ENCODE measurements at places on chromosomes 12 and 14.
A peak's percentile ranks its signal among the peaks of the same experiment; 100 is the strongest.

DNA sequence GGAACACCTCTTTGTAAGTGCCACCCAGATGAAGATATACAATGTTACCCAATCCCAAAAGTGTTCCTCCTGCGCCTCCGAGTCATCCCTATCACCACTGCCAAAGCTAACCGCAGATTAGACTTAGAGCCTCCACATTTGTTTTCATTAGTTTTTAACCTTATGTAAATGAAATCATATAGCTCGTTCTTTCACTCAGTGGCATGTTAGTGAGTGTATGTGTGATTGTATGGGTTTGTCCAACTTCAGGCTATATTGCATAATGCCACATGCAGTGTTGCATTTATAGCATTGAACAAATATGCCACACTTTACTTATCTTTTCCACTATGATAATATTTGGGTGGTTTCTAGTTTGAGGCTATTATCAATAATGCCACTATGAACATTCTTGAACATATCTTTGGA lies 18.0 kb downstream of the MAP1LC3B2 start:
- no peak for DNase-seq

DNA sequence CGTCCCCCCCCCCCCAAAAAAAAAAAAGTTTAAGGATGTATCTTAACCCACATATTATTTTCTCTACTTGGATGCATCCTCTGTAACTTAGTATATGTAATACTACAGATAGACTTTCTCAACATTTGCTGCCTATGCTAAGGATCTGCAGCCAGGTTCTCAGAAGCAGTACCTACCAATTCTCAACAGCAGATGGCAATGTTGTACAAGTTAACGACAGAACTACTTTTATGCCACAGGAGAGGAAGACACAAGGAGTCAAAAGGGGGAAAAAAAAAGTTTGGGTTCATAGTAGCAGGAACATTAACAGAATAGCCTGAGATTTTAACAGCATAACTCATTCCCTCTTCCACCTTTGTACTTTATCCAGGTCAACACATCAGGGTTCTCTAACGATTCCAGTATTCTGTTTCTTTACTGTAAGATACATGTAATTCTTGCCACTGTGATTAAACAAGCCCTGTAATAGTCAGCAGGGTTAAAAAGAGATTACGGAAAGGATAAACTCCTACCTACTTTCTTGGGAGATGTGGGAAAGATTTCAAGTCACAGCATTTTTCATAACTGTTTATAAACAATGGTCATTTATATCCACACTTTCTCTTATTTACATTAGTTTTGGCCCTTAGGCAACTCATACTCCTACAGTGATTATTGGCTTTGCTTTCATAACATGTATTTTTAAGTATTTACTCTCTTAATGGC lies 5.7 kb upstream of the NEK9 start:
- DNase-seq = peak; percentile 40

GRCh38 chr14:68476212-68477109 lies 316.4 kb downstream of the ZFP36L1 start:
- peak; percentile 75 for DNase-seq

DNA sequence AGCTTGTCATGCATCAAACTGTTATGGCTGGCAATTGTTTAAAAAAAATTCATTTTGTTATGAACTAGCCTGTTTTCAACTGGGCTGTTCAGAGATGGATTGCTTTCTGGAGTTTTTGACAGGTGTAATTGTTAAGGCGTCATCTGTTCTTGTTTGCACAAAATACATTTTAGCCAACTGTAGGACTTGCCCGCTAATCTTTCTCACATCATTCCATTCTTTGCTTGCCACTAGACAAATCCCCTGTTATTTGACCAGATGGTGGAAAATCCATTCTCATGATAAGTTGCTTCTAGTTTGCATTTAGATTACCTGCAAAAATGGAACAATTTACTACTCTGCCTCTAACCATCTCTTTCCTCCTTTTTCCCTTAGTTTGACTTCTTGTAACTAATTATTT lies 114.3 kb downstream of the NPAS3 start:
- no peak for DNase-seq

DNA sequence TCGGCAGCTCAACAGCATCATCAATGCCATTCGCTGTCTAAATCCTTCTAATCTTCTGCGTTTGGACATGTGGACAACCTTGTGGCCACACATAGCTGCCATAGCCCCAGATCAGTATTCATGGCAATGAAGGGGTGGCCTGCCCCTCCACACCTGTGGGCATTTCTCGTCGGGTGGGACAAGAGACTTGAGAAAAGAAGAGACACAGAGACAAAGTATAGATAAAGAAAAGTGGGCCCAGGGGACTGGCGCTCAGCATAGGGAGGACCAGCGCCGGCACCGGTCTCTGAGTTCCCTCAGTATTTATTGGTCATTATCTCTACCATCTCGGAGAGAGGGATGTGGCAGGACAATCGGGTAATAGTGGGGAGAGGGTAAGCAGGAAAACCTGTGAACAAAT lies 42.3 kb downstream of the MAGOHB start:
- DNase-seq = no peak

DNA sequence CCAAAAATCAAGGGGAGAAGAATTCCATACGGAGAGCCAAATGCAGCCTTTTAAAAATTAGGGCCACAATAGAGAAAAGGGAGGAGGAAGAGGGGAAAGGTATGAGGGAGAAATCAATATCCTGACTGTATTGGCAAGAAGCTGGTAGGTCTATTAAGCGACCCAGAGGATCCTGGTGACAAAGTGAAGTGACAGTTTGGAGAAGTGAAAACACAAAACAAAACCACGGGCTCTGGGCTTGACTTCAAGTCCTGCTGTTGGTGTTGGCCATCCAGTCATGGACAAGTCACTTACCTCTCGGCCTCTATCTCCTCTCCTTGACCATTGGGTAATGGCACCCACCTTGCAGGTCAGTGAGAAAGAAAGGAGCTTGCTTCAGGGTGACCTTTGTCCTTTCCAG lies 47.0 kb upstream of the KCNA5 start:
- no peak for DNase-seq

DNA sequence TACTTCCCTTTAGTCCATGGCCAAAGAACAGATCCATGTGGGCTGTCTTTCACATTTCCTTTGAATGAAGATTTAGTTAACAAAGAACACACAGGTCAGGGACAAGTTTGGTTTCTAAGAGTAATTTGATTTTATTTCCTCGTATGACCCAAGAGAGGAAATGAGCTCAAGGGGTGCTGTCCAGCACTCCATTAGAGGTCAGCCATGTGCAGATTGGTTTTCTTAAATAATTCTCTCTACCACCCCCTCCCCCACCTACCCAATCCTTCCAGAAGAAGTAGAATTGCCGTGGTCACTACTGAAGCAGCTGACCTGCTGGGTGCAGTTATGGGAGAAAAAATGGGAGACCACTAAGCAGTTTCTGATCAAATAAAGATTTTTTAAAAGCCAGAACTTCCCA lies 13.9 kb upstream of the OAS1 start:
- no peak for DNase-seq

GRCh38 chr12:124509300-124509675 lies 58.1 kb downstream of the NCOR2 start:
- no peak for DNase-seq

- DNase-seq = no peak
Measured at GRCh38 chr14:105299654-105300541, 903 bp downstream of the BRF1 start.

GRCh38 chr12:12889701-12890100 lies 1.7 kb upstream of the GPRC5A start:
- DNase-seq = no peak

DNA sequence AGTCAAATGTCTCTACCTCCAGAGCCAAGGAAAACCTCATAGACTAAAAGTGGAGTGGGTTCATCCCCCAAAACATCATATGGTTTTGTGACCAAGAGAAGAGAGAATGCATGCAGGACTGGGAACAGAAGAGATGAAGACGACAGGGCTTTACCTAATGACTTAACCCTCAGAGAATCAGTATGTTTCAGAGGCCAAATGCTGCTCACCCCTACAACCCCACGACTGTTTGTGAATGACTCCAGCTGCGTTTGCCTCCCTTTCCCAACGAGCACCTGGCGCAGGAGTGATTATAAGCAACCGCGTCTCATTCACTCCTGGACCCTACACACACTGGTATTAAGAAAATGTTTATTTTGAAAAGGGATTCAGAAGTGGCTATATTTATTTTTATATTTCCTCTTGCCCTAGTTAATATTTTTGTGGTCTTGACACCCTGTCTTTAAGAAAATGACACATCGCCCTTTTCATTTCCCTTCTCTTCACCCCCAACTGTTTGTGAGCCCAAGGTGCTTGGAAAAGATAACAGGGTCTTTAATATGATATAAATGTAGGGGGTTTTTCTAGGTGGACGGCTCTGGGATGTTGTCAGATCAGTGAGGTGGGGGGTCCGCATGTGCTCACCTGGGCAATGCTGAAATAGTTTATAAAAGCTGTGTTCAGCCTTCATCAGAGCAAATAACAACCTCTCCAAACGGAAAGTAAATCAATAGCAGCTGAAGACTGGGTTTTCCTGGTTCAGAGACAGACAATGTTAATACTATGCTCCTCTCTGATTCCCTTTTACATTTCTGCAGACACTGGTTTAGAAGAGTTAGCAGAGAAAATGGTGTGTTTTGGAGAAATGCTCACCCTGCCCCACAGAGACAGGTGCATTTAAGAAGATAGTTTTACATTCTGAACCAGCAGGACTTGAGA lies 77.7 kb downstream of the SLC15A4 start:
- no peak for DNase-seq

DNA sequence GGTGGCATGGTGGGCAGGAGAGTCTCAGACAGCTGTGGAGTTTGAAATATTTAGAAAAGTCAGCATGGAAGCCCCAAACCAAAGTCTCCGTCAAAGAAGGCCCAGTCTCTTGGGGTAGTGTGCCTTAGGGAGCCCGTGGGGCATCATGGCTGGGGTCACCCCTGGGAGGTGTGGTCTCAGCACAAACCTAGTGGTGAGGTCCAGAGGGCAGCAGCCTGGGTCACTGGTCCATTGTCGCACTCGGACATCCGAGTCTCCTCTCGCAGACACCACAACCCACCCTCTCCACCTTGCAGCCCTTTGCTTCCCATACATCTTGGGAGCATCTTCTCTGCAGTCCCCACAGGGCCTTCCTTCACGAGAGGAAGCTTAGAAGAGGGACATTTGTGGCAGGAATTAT lies 588.0 kb upstream of the TMEM132C start:
- DNase-seq = no peak

DNA sequence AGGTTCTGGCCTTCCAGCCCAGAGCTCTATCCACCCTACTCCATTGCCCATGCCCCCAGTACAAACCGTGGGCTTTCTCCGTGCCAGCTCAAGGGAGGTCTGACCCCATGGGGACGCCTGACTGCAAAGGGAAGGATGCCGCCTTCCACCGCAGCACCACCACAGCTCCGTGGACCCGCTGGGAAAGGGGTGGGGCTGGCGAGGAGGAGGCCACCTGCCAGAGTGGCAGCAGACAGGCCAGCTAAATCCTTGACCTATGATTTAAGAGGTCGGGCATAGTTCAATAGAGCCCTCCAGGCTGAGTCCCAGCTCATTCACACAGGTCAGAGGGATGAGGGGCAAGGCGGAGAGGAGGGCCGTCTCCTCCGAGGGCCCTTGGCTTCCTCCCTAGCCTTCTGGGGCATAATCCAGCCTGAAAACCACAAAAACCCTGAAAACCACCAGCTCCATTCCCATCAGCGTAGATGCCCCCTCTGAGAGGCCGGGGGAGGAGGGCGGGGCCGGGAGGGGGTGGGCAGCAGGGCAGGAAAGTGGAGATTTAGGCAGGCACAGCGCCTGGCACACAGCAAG lies 14.9 kb upstream of the FIGNL2 start:
- no peak for DNase-seq

DNA sequence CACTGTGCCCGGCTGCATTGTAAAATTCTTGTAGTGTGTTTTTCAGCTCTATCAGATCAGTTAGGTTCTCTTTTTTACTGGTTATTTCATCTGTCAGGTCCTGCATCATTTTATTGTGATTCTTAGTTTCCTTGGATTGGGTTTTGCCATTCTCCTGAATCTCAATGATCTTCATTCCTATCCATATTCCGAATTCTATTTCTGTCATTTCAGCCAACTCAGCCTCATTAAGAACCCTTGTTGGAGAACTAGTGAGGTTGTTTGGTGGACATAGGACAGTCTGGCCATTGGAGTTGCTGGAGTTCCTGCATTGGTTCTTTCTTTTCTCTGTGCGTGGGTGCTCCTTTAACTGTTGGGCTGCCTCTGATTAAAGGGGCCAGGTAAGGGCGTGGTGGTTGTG lies 5.6 kb upstream of the C1S start:
- DNase-seq = no peak

- DNase-seq = no peak
Measured at GRCh38 chr14:67453575-67454300, 34.8 kb downstream of the TMEM229B start.

- peak; percentile 51 for DNase-seq
Measured at GRCh38 chr12:19771858-19772257, 332.6 kb downstream of the AEBP2 start.

- DNase-seq = peak; percentile 49
Measured at GRCh38 chr12:69024413-69024812, 91.4 kb upstream of the CPM start.

GRCh38 chr14:102154821-102155549 lies 15.3 kb downstream of the WDR20 start:
- DNase-seq = peak; percentile 30

GRCh38 chr12:45726603-45727300 lies 2.8 kb upstream of the ARID2 start:
- peak; percentile 5 for DNase-seq

DNA sequence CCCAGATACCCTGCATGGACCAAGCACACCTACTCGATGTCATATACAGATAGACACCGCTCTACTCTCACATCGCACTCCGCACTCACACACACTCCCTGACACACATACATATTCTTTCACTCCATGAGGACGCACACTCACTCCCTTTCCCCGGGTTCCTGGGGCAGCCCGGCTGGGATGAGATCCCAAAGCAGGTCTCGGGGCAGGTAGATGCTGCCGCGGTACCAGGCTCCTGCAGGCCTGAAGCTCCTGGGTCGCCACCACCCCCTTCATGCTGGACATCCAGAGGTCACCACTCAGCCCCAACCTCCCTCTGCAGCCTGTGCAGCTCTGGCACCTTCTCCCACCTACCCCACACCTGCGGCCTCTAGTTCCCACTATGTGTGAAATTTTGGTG lies 2.3 kb downstream of the C1QL4 start:
- DNase-seq = no peak

DNA sequence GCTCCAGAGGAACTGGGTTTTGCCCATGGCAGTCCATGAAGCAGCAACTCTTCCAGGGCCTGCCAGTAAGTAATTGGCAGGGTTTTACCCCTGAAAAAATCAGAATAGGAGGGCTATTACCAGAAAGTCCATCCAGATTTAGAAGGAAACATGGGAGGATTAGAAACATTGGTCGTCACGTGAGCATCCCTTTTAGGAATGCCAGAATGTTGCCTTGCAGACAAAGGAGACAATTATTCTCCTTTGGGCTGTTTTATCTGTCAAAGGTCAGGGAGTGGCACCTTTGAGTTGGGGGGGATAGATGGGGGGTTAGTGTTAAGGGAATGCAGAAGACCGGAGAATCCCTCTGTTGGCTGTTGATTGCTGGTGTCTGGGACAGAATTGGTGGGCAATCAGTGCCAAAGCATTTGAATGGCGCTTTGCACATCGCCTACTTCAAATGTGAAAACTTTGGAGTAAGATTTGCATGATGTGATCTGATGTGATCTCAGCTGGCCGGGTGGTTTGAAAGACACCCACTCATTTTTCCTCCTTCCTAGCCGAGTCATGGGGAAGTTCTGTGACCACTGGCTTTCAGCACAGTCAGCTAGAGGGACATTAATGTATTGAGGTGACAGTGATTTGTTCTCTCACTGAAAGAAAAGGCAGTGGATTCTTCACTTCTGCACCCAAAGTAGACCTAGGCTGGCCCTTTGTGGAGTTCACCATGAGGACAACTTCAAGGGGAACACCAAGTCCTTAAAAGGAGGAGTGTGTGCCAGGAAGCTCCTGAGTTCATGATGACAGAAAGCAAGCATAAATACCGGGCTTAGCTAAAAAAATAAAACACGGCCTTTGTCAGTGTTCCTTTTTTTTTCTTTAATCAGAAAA lies 31.4 kb downstream of the FLVCR2 start:
- DNase-seq = no peak
